ENCODE measurements at places on chromosomes 2 and 18.

DNA sequence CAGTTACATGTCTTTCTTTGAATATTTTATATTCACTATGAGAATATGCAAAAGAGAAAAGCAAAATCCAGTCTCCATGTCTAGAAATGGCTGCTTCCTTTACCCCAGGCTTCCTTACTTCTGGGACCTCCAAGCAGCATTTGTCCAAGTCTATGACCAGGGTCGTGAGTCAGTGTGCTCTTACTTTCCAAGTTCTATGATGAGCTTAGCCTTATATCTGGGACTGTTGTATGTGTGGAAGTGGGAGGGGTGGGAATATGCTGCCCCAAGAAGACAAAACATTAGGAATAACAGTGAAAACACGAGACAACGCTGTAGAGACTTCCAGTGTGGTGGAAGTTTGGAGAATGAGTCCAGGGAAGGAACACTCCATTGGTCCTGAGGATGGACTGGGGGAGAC lies 21.2 kb upstream of the CHRNA1 start:
- DNase-seq: no peak

- no peak for DNase-seq
These were observed 182.2 kb downstream of the MYCN start for GRCh38 chr2:16122556-16122955.

- no peak for DNase-seq
These were observed 53.6 kb upstream of the RNF152 start for GRCh38 chr18:61946449-61946848.

- DNase-seq: no peak
These were observed 629.6 kb upstream of the FANCL start for GRCh38 chr2:58870704-58871103.

- no peak for DNase-seq
These were observed 142.7 kb downstream of the FIGN start for GRCh38 chr2:163592954-163593622.

DNA sequence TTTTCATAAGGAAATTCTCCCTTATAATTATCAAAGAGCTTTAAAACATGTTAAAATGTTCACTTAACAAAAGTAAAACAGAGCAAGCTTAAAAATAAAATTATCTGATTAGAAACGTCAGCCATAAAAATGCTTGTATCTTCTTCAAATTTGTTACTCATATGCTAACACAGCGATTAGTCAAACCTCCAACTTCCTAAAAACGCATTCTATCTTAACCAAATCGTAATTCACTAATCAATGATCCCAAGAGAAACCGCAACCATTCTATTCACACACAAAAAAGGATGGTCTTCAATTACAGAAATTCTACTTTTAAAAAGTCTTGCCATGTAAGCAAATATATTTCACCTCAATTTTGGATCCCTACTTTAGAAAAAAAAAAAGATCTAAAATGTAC lies 1.9 kb downstream of the STK17B start:
- DNase-seq: no peak

DNA sequence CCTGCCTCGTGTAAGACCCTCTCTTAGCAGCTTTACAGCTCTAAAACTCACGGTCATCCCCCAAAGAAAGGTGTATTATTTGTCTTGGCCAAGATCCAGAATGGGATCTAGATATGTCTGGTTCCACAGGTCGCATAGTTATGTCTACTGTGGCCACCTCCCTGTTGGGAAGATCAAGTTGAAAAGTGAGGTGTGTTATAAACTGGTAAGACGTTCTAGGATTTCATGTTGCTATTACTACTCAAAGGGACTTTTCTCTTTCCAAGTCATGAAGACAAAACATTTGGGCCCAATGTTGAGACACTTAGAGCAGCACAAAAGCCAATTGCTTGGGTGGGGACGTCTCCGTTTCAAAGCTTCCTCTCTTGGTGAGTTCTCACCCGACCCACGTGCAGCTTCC lies 766.0 kb downstream of the RNF144A start:
- DNase-seq: no peak

- no peak for DNase-seq
These were observed 130.2 kb upstream of the ID2 start for GRCh38 chr2:8551622-8552074.

DNA sequence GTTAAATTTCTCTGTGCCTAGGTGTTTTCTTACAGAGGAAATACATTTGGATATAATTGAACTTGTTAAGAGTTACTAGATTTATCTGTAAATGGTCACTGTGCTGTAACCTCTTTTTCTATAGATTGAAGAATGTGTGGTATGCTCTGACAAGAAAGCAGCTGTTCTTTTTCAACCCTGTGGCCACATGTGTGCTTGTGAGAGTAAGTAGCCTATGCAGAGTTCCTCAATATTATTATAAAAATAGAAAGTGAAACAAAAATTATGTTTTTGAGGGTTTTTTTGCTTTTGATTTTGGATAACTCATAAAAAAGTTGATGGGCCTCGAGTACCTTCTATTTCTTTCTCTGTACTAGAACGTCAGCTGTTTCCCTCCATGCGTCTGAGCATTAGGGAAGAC lies 112.4 kb downstream of the MIB1 start:
- no peak for DNase-seq

GRCh38 chr18:23998018-23998417 lies 16.5 kb upstream of the TTC39C start:
- no peak for DNase-seq

- DNase-seq: no peak
These were observed 630 bp upstream of the PPP1R1C start for GRCh38 chr2:181984814-181985631.

- peak; percentile 16 for DNase-seq
These were observed 615 bp downstream of the GORASP2 start for GRCh38 chr2:170929686-170930050.

- no peak for DNase-seq
These were observed 101.3 kb upstream of the SALL3 start for GRCh38 chr18:78878335-78878734.

DNA sequence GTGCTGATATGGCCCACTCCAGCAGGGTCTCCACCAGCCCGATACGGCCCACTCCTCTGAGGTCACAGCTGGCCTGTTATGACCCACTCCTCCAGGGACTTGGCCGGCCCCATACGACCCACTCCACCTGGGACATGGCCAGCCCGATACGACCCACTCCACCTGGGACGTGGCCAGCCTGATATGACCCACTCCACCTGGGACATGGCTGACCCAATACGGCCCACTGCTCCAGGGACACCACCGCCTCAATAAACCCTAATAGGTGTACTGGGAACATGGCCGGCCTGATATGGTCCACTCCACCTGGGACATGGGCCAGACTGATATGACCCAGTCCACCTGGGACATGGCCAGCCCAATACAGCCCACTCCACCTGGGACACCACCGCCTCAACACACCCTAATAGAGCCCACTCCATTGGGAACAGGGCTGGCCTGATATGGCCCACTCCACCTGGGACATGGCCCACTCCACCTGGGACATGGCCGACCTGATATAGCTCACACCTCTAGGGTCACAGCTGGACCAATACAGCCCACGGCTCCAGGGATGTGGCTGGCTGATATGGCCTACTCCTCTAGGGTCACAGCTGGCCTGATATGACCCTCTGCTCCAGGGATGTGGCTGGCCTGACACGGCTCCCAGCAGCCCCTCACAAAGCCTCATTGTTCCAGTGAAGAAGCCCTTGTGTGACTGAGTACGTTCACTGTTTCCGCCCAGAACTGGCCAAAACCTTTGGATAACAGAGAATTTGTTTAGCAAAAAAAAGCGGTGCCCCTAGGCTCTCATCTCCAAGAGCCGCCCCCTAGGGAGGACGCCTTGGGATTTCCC lies 245.6 kb downstream of the HDAC4 start:
- no peak for DNase-seq

DNA sequence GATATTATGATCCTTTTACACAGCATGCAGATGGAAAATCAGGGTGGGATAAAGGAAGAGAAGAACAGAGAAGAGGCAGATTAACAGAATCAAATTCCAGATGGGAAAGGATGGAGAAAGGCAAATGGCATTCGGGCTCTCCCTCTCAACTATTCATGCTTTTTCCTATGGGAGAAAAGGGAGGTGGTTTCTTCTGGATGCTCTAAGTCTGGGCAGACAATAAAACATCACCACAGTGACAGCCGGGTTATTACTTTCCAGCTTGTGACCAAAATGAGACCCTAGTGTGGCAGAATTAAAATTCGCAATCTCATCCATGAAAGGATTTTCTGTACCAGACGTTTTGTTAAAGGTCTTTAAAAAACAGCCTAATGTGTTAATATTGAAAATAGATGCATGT lies 440.7 kb downstream of the RND3 start:
- no peak for DNase-seq

DNA sequence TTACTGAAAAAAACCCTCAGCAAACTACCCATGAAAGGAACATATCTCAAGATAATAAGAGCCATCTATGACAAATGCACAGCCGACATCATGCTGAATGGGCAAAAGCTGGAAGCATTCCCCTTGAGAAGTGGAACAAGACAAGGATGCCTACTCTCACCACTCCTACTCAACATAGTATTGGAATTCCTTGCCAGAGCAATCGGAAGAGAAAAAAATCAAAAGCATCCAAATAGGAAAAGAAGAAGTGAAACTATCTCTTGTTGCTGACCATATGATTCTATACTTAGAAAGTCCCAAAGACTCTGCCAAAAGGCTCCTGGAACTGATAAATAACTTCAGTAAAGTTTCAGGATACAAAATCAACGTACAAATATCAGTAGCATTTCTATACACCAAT lies 40.6 kb upstream of the MSTN start:
- no peak for DNase-seq

- DNase-seq: peak; percentile 52
These were observed 891 bp downstream of the KDM3A start for GRCh38 chr2:86441882-86442641.

DNA sequence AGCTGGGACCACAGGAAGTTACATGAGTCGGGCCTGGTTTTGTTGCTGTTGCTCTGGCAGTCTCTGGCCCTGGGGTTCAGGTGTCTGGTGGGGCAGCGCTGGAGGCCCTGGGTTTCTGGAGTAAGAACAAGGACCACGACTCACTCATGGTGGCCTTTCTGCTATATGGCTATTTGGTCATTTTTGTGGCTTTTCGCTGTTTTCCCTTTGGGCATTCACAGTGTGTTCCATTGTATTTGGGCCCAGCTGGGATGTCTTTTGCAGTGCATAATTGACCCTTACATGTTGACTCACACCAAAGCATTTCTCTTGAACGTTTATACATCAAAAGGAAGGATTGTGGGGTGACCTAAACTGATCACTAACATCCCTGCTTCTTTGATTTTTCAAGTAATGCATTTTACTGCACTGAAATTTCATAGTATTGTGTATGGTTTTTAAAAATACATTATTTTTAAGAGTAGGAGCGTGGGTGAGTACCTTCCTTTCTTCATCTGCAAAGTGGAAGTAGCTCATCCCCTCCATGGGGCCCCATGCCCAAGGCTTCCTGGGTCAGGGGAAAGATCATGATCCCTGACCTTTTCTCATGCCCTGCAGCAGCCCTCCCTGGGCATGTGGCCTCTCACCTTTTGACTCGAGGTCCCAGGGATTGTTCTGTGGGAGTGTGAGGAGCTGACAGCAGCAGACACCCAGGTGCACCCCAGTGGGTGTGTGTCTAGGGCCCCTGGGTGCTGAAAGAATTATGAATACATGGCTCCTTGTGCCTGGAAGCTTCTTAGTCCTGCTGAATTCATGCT lies 225.5 kb downstream of the AGAP1 start:
- DNase-seq: no peak

DNA sequence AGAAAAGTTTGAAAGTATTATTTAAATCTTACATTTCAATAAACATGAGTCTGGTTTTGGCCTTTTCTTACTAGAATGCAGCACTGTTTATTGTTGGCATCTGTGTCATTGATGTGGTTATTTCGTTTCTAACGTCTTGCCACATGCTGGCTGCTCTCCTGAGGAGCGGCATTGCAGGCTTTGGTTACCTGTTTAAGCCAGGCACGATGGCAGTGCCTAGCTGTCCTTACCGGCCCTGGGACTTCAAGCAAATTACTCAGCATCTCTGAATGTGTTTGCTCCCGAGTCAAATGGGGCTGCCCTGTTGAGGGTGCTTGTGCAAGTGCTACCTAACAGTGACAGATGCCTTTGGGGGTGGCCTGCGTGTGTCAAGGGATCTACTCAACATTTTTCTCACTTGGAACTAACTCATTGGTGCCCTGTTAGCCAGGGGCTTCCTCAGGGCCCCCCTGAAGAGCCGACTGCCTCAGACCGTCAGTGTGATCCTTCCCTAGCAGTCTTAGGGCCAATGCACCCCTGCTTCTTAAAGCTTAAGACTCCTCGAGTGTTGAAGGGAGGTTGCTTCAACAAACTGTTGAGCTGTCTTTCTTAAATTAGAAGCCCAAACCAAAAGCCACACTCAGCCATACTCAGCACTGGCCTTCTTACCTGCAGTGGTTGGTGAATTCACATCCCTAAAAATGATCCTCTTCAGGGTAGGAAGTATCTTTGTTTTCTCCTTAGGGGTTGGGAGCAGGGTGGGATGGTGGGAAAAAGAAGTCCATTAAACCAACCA lies 151.5 kb downstream of the NCK2 start:
- DNase-seq: no peak

DNA sequence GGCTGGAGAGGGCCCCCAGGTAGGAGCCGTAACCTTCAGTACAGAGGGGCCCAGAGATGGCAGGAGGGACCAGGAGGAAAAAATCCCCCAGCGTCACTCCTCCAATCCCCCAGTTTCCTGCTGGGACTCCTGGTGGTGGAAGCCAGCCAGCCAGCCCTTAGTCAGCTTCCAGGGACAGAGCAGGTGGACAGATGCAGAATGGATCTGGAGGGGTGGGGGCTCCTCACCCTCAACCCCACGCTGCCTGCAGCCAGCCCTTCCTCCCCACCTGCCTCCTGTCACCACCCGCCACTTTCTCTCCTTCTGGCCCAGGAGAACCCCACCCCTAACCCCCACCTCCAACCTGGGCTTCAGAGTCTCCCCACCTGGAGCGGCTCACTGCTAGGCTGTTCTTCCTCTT lies 21.1 kb downstream of the EMX1 start:
- DNase-seq: no peak
